ENCODE measurements at places on chromosomes 16 and 17.

GRCh38 chr17:4900231-4901107, 1.1 kb downstream of the C17orf107 start:
- DNase-seq: no peak

DNA sequence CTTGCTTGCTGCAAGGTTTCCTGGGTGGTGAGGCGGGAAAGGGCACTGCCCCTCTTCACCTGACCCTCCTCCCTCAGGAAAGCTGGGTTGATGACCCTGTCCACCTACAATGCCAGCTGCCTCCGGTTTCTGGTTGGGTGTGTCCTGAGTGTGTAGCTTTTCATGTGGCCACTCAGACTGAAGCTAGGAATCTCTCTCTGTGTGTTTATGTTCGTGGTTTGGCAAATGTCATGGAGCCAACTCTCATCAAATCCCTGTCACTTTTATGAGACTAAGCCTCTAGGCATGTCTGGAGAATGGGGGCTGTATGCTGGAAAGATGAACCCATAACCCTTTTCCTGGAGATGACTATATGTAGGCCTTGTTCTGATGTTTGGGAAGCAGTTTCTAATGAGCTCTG, 17.1 kb downstream of the PLEKHG4 start:
- no peak for DNase-seq

GRCh38 chr17:11264183-11264871, 23.3 kb downstream of the SHISA6 start:
- DNase-seq: no peak

GRCh38 chr17:73137376-73137775, 27.4 kb upstream of the SSTR2 start:
- DNase-seq: no peak

- no peak for DNase-seq
These were observed 15.0 kb downstream of the FASN start for GRCh38 chr17:82083009-82083408.
